ENCODE measurements at places on chromosomes 13 and 19.

DNA sequence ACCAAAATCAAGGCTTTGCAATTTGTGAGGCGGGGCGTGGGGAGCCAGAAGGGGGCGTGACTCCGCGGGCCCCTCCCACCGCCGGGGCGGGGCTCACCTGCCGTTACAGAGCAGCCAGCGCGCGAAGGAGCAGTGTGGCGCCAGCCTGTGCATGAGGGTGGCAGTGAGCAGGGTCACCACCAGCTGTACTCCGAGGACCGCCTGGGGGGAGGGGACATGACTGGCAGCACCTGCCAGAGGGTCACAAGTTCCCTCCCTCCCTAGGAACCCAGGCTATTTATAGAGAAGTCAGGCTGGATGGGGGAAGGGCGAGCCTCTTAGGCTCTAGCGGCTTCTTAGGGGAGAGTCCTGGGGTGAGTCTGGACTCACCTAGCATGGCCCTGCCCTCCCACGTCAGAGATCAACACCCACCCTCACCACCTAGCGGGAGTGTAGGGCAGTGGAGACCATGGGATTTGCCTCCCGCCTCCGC is 3.6 kb downstream of the TMEM161A start:
- DNase-seq = no peak

- no peak for DNase-seq
These were observed 53.2 kb upstream of the GAS6 start for GRCh38 chr13:113917096-113917495.

DNA sequence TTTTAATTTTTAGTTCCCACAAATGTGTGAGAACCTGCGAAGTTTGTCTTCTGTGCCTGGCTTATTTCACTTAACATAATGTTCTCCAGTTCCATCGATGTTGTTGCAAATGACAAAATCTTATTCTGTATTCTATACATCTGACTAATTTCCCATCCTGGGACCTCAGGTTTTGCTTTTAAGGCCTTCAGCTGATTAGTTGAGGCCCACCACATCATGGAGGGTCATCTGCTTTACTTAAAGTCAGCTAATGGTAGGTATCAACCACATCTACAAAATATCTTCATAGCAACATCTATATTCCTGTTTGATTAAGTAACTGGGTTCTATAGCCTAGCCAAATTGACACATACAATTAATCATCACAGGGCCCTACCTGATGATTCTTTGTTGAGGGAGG is 534.0 kb downstream of the EFNB2 start:
- no peak for DNase-seq

DNA sequence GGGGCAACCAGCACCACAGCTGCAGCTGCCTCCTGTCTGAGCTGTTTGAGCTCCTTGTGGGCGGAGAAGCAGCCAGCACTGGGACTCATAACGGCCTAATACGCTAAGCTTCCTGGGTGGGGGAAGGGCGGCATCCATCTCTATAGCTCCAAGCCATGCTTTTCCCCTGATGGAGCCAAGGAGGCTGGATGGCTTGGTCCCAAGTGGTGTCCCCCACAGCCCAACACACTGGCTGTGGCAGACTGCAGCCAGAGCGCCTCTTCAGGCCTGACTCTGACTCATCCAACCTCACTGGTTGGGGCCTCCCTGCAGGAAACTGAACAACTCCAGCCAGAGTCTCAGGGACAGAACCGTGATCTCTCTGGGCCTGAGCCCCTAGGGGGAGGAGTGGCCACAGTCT is 537.3 kb downstream of the SUCLA2 start:
- peak; percentile 85 for DNase-seq

- DNase-seq = no peak
These were observed 324.4 kb downstream of the LMO7 start for GRCh38 chr13:75960538-75960994.

GRCh38 chr13:21434588-21434987 is 24.5 kb downstream of the ZDHHC20 start:
- DNase-seq = no peak

DNA sequence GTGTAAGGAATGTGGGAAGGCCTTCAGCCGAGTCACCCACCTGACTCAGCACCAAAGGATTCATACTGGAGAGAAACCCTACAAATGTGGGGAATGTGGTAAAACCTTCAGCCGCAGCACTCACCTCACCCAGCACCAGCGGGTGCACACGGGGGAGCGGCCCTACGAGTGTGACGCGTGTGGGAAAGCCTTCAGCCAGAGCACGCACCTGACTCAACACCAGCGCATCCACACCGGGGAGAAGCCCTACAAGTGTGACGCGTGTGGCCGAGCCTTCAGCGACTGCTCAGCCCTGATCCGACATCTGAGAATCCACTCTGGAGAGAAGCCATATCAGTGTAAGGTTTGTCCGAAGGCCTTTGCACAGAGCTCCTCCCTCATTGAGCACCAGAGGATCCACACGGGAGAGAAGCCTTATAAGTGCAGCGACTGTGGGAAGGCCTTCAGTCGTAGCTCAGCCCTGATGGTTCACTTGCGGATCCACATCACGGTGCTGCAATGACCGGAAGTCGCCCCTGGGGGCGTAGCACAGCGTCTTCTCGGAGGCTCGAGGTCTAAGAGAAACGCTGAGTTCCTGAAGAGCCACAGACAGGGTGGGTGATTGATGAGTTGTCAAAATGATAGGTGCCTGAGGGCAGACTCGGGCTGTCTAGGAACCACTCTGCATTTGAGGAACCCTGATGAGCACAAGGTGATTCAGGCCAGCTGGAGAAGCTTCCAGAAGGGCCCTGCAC is 12.2 kb downstream of the ZSCAN22 start:
- no peak for DNase-seq

GRCh38 chr19:3673506-3674439 is 26.5 kb downstream of the PIP5K1C start:
- no peak for DNase-seq

GRCh38 chr19:37973666-37974065 is 66.7 kb downstream of the SIPA1L3 start:
- no peak for DNase-seq

DNA sequence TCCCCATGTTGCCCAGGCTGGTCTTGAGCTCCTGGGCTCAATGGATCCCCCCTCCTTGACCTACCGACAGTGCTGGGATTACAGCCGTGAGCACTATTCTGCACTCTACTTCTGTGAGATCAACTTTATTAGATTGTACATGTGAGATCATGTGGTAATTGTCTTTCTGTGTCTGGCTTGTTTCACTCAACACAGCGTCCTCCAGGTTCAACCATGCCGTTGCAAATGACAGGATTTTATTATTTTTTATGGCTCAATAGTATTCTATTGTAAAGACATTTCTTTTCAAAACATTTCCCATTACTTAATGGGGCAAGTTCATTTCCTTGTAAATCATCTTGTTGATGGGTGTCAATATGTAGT is 1.5 kb upstream of the OBI1 start:
- DNase-seq = no peak

DNA sequence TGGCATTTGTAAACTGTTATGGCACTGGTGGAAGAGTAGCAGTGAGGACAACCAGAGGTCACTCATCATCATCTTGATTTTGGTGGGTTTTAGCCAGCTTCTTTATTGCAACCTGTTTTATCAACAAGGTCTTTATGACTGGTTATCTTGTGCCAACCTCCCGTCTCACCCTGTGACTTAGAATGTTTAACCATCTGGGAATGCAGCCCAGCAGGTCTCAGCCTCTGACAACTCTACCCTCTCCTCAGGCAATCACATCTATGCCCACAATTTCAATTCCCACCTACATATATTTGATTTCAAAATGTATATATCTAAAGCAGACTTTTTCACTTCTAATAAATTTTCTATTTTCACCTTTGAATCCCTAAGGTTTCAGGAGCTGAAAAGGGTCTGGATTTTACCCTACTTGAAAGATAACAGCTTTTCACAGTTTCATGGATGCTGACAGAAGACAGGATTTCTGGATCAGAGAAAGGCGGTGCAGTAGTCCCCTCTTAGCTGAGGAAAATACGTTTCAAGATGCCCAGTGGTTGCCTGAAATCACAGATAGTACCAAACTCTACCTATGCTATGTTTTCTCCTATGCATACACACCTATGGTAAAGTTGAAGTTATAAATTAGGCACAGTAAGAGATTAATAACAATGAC is 1171.8 kb downstream of the DIAPH3 start:
- no peak for DNase-seq

GRCh38 chr19:7748756-7749155 is 1.4 kb upstream of the CD209 start:
- DNase-seq = no peak

- DNase-seq = no peak
These were observed 85.1 kb downstream of the KATNAL1 start for GRCh38 chr13:30222254-30222653.

DNA sequence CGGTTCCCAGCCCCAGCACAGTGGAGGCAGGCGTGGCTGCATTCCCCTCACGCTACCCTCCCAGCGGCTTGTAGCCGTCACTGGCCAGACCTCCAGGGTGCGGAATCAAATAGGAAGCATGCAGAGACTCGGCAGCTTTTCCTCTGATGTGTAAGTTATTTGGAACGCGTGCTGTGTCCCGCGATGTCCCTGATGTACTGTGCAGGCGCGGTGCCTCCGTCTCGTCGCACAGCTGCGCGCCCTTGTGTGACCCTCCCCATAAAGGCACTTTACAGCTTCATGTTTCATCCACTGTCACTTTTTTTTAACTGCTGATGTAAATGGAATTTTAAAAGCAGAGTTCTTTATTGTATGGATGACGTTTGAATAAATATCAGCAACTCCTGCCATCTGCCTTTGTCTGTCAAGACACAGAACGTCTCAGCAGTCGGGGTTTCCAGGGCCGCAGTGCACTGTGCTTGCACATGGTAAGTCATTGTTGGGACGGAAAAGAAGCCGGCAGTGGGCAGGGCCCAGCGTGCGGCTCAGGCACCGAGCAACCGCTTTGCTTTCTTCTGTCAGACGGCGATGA is 7.3 kb upstream of the F7 start:
- peak; percentile 61 for DNase-seq

GRCh38 chr13:27016875-27017274 is 154.7 kb downstream of the USP12 start:
- DNase-seq = no peak
